ENCODE measurements at places on chromosomes 13 and 19.

GRCh38 chr13:110400786-110401533, 93.9 kb downstream of the COL4A2 start:
- peak; percentile 20 for DNase-seq

DNA sequence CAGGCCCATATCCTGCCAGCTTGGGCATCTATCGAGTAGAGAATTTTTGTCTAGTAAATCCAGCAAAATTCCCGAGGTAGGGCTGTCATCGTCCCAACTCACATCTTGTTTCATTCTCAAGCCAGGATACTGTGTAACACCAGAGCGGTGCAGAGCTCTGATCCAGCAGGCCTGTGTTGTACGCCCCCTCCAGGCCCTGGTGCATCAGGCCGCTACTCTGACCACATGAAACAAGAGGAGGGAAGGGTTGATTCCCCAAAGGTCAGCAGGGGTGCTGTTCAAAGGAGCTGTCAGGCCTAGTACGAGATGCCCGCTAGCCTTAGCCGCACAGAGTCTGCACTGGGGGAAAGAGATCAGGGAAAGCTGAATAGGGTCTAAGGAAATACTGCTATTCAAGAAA, 276.0 kb downstream of the SLC7A1 start:
- no peak for DNase-seq

DNA sequence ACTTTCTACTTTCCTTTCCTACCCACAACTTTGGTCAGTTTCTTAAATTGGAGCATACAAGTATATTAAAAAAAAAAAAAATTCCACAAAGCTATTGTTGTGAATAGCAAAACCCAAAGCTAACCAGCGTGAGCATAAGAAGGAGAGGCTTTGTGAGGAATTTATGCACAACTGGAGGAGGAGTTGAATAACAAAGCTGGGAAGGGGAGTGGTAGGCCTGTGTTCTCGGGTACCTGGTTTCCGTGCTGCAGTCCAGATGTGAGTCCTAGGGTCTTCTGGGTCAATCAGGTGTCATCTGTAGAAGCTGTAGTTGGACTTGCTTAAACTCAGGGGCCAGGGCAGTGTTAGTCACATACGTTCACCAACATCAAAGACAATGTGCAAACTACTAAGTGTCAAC, 422.5 kb upstream of the SGCG start:
- no peak for DNase-seq

- peak; percentile 75 for DNase-seq
Measured at GRCh38 chr19:7870571-7871436, 3.4 kb downstream of the PRR36 start.

- peak; percentile 45 for DNase-seq
Measured at GRCh38 chr19:29487432-29487831, 38.4 kb upstream of the VSTM2B start.

DNA sequence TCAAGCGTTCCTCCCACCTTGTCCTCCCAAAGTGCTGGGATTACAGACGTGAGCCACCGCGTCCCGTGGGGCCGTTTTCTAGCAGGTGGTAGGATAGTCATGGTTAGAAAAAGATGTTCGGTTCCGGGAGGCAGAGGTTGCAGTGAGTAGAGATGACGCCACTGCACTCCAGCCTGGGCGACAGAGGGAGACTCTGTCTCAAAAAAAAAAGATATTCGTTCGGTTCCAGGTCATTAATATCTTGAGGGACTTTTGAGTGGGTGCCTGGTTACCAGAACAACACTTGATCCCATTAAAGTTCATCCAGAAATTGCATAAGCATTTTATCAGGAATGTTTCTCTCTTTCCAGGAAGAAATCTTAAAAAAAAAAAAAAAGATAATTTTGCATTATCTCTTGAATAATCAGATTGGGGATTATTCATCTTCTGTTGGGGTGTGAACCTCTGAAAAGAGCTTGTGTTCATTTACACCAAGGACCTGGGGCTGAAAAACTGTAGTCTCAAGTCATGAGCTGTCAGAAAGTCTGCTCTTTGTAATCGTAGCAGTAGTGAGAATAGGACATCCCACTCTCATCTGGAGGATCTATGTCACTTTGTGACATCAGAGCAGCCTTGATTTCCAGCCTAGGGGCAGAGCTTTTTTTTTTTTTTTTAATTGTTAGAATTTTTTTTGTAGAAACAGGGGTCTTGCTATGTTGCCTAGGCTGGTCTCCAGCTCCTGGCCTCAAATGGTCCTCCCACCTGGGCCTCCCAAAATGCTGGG, 1.0 kb upstream of the ETHE1 start:
- DNase-seq, result no peak

- DNase-seq, result peak; percentile 93
Measured at GRCh38 chr19:34480971-34481841, at the start of gene WTIP. Gene WTIP (plus strand): TSS chr19:34481758. CDS start chr19:34481975, 217 bp downstream.

DNA sequence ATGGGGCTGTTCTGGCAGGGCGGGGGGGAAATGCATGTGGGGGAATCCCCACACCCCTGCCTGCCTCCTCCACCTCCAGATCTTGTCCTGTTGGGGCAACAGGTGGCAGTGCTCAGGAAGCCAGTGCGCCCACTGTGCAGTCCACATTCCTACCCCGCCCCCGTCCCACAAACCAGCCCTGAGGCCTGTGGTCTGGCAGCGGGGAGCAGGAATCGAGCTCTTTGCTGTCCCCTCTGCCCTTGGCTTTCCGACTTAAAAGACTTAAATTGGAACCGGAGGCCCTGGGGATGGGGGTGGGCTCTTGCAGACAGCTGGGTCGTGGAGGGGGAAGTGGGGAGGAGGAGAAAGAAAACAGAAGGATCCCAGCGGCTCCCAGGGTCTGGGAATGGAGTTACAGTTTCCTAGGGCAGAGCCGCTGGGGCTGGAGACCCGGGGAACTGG, 4.3 kb downstream of the NANOS3 start:
- no peak for DNase-seq

GRCh38 chr13:24081387-24081786, 79.1 kb upstream of the SPATA13 start:
- no peak for DNase-seq

All from left forelimb (tissue), 1 donor.